ENCODE measurements at places on chromosomes 5 and 9.
A peak's percentile ranks its signal among the peaks of the same experiment; 100 is the strongest.

DNA sequence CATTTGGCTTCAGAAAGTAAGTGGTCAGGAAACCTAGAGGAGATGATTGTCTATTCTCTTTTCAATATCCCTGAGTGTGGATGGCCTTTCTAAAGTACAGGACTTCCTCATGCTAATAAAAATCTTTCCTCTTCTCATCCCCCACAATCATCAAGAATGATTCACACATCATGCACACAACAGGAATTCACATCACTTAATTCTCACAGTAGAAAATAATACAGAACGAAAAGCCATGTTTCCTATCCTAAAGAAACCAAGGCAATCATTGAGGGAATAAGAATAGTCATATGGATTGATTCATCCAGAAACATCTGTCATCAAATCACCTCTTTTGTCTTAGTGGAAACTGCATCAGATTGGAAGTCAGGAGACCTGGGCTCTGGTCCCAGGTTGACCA lies 203.1 kb upstream of the PIK3R1 start:
- DNase-seq: peak; percentile 68

DNA sequence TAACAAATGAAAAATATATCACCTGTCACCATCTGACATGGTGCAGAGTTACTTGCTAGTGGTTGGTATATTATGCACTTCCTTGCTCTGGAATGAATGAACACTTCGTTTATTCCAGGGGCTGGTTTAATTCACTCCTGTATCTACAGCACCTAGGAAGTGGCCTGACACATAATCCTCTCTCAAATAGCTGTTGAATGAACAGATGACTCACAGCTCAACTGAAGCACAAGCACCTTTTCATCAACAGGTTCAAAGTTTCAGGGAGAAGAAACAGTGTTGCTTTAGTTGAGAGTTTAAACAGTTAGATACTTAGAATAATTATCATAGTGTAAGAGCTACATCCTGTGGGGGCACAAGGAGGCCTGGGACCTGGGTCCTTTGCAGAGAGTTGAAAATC lies 135.0 kb upstream of the DAP start:
- DNase-seq: no peak

DNA sequence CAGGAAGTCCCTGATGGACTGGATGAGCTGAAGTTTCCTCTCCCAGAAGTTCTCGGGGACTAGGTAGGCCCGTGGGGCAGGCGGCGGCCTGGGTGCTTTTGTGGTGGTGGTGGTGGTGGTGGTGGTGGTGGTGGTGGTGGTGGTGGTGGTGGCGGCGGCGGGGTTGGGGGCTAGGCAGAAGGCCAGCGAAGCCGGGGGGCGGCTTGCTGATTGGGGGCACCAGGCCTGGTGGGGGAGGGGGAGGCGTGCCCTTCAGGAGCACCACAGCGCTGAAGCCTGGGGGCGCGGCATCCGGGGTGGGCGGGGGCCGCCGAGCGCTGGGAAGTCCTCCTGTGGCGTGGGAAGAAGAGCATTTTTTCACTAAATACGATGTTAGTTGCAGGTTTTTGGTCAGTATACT lies 26.9 kb downstream of the SPATA31C1 start:
- DNase-seq: no peak

DNA sequence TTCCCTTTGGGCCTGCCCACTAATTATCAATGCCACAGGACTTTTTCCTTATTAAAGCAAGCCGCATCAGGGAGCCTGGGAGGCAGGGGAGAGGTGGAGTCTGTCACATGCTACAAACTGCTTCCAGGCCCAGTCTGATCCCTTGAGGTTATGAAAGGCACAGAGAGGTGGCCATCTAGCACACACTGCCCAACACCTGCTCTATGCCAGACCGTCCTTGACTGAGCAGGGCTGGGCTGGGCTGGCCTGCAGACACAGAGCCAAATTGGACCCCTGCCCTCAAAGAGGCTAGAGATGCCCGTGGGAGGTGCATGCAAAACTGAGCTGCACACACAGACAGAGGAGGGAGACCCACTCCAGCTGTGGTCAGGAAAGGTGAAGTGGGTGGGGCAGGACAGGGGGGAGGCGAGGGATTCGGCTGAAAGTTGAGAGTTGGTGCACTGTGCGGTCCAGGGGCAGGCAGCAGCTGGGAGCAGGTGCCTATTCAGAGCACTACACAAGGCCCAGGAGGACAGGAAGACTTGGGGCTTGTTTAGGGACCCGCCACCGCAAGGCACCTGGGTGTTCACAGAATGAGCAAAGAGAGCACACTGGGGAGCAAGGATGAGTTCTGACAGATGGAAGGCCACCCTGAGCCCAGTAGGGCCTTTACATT lies 36.4 kb upstream of the TCF7 start:
- DNase-seq: no peak

GRCh38 chr9:15349892-15350761 lies 43.1 kb upstream of the TTC39B start:
- DNase-seq: no peak

DNA sequence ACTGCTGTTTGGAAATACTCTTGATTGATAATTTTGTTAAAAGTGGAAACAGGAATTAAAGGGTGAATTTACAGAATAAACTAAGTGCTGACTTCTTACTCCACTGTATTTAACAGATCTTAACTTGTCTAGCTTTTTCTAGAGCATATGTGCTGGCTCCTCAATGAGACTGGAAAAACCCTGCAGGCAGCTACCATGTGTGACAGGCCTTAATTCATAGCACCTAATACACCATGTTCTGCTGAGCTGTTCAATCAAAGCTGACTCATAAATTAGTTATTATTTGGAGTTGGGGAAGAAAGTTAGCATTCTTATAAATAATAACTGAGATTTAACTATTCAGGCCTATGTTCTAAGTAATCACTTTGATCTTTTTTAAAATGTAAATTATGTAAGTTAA lies 29.4 kb downstream of the CTNNAL1 start:
- no peak for DNase-seq

- no peak for DNase-seq
These were observed 44.9 kb downstream of the PLEKHG4B start for GRCh38 chr5:136901-137300.

DNA sequence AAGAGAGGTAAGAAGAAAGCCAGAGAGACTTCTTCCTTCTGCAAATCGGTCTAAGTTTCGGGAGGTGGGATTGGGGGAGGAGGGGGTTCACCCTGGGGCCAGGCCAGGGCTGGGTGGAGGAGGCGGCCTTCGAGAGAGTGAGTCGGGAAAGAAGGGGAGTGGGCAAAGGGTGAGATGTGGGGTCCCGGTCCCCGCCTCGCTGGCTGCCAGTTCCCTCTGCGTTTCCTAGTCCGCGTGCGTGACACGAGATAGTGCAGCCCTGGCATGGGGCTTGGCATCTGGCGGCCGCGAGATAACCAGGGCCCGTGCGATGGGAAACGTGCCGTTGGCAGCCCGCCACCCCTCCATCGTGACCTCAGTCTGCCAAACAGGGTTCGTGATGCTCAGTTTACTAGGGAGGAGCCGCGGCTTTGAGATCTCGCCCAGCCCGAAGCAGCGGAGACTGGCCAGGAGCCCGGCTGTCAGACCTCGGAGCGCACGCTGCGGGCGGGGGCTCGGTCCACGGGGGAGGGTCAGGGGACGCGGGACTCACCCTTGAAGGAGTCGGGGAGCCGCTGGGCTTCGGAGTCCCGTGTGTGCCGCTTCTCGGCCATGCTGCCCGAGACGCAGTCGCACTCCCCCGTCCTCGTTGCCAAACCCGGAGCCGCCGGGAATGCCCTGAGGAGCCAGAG lies at the start of gene STOM:
Gene STOM, minus strand, starts transcription at position 656 of the 671 bp plus-strand sequence. Its CDS starts 63 bp downstream, at position 593.
- peak; percentile 87 for DNase-seq

DNA sequence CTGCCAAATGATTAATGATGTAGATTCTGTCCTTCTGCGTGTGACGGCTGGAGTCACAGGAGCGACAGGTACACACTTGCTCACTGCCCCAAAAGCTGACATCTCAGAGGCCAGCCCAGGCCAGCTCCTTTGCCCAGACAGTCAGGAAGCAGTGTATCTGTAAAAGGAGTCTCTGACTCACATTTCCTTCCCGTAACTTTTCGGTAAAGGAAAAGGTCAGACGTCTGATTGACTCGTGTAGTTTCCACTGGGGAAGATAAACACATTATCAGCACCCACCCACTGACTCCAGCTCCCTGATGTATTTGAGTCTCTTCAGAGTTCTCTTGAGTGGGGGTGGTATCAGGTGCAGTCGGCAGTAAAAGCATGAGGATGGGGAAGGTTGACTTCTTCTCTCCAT lies 64.4 kb upstream of the WWC1 start:
- DNase-seq: peak; percentile 32

DNA sequence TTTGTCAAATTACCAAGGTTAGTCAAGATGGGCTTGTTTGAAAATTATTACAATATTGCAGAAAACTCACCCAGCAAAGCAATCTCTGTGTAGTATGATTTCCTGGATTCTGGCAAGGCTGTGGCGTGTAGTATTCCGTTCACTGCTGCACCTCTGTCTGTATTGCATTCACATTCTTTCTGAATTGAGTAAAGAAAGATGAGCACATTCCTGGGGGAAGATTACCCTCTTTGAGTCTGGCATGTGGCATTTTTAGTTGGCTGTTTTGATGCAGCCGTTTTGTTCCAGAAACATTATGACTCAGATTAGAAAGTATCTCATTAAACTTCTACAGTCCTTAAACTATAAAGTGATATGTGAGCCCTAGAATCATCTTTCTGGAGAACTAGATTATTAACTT lies 197.7 kb downstream of the TENT4A start:
- DNase-seq: no peak

DNA sequence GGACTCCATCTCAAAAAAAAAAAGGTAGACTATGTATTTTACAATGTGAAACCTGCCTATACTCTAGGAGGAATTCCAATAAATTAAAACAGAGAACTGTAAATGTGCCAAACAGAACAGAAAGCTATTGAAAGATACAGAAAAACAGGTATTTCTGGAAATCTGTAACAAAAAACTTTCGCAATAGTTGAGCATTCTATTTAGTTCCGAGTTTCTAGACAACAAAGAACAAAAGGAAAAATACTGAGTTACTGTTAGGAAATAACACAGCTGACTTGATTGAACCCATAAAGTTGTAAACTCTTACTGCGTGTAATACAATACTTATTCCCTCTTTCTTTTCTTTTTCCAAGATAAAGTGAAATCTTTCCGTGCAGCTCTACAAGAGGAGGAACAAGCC lies 18.6 kb downstream of the DIMT1 start:
- DNase-seq: no peak

GRCh38 chr9:110446171-110446570 lies 108.5 kb upstream of the TXNDC8 start:
- no peak for DNase-seq

DNA sequence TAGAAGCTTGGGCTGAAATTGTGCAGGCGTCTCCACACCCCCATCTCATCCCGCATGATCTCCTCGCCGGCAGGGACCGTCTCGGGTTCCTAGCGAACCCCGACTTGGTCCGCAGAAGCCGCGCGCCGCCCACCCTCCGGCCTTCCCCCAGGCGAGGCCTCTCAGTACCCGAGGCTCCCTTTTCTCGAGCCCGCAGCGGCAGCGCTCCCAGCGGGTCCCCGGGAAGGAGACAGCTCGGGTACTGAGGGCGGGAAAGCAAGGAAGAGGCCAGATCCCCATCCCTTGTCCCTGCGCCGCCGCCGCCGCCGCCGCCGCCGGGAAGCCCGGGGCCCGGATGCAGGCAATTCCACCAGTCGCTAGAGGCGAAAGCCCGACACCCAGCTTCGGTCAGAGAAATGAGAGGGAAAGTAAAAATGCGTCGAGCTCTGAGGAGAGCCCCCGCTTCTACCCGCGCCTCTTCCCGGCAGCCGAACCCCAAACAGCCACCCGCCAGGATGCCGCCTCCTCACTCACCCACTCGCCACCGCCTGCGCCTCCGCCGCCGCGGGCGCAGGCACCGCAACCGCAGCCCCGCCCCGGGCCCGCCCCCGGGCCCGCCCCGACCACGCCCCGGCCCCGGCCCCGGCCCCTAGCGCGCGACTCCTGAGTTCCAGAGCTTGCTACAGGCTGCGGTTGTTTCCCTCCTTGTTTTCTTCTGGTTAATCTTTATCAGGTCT lies at the start of gene C9orf72:
Gene C9orf72, minus strand, starts transcription at position 564 of the 716 bp plus-strand sequence. CDS start 6,361 bp downstream, outside the sequence.
- DNase-seq: no peak

- DNase-seq: no peak
These were observed 3.1 kb downstream of the LCN1 start for GRCh38 chr9:135524130-135524861.

DNA sequence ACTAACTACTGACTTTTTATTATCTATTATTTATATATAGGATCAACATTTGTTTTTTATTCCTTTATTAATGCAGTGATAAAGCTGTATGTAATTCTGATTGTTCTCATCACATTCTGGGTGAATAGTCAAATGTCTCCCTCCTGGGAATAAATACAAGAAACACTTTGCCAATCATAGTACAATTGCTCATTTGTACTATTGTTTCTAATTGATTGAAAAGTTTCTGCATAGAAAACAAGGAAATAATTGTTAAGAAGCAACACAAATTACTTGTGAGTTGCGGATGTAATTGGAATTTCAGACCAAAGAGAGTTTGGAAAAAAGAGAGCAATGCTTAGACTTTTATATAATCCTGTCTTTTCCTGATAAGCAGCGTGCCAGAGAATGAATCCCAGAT lies 1013.9 kb downstream of the EFNA5 start:
- no peak for DNase-seq

GRCh38 chr9:116646661-116647514 lies 40.2 kb upstream of the TRIM32 start:
- peak; percentile 55 for DNase-seq

DNA sequence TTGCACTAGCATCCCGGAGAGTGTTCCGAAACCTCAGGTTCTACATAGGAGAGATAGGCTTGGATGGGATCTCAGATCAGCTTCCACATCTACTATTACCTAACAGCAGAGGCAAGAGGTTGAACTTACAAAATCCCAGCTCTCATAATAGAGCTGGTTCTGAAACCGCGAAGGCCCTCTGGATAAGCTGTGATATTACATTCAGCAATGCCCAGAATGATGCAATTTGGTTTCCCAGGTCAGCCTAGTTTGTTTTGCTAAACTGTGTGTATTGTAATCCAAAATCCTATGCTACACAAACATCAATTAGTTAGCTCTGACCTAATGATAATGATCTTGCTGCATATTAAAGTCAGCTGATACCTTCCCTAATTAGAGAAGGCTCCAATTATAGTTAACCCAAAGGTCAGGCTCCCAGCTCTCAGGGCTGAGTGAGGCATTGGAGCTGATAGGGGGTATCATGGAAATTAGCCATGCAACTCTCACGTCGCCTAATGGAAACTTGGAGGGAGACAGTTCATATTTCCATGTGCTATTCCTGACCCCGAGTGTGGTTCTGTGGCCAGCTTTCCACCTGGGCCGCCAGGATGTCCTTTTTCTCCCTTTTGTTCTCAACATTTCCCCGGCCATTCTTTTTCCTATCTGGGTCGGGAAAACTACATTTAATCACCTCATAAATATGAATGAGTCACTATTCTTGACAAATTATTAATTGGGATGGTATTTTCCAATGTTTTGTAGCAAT lies 278.4 kb upstream of the IRX1 start:
- peak; percentile 78 for DNase-seq

- DNase-seq: peak; percentile 70
These were observed at the start of the genes EIF4E1B and SNCB for GRCh38 chr5:176629853-176630680. TSS of gene EIF4E1B (plus strand) at chr5:176630675. CDS start at chr5:176642788, 12,113 bp downstream. TSS of gene SNCB (minus strand) at chr5:176630534. CDS start at chr5:176629654, 880 bp downstream.

- DNase-seq: no peak
These were observed 86.2 kb downstream of the FEM1C start for GRCh38 chr5:115458416-115458815.

- DNase-seq: peak; percentile 18
These were observed 4.6 kb downstream of the EPB41L4B start for GRCh38 chr9:109316207-109316640.

GRCh38 chr9:131698618-131698985 lies 41.3 kb downstream of the RAPGEF1 start:
- DNase-seq: no peak
